Putamen (tissue), 1 donor: ENCODE measurements at places on chromosomes 1 and 21.

DNA sequence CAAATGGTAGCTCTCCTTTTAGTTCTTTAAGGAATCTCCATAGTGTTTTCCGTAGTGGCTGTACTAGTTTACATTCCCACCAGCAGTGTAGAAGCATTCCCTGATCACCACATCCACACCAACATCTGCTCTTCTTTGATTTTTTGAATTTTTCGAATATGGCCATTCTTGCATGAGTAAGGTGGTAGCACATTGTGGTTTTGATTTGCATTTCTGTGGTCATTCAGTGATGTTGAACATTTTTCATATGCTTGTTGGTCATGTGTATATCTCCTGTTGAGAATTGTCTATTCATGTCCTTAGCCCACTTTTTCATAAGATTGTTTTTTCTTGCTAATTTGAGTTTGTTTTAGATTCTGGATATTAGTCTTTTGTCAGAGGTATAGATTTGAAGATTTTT, 84.6 kb upstream of the B3GALT2 start:
- DNase-seq, result no peak

DNA sequence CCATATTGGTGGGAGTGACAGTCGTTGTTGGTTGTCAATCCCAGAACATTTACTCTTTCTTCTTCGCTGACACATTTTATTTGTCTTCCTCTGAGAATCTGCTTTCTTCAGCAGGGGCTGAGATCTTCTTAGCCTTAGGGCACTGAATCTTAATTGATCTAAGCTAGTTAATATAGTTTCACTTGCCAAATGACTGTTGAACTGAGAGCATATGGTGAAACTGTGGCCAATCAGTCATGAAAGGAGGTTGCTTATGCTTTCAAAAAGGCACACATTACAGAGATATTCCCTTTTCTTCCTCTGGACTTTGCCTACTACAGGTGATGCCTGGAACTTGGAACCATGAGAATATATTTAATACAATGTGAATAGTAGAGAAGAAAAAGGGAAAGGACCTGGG, 60.0 kb upstream of the KIAA0040 start:
- DNase-seq, result no peak

GRCh38 chr1:24325587-24326449, 6.7 kb downstream of the GRHL3 start:
- no peak for DNase-seq

DNA sequence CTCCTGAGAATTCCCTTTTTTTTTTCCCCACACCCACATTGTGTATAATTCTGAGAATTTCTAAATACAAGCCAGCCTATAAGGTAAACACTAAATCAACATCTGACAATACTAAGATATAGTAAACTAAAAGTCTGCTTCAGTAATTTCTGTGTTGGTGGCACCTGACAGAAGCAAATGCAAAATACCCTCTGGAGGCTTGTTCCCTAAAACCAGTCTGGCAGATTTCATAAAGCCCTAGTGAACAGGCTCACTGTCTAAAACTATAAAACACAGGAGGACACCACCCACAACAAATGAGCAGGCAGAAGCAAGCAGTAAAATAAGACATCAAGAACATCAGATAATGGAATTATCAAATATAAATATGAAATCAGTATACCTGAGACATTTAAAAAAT, 11.5 kb downstream of the TRIM33 start:
- DNase-seq, result no peak

- DNase-seq, result no peak
These were observed 103.6 kb upstream of the BACE2 start for GRCh38 chr21:41064334-41064791.

DNA sequence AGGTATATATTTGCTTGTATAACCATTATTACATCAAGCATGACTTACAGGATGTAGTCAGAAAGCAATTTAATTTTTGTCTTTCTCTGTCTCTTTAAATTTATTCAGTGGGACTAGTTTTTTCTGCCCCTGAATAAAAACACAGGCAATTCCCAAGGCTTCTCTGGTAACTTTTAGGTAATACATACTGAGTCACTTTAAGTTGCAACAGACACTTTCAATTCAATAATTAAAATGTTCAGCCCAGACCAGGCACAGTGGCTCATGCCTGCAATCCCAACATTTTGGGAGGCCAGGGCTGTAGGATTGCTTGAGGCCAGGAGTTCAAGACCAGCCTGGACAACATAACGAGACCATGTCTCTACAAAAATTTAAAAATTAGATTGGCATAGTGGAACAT, 12.3 kb downstream of the SLC44A3 start:
- no peak for DNase-seq

DNA sequence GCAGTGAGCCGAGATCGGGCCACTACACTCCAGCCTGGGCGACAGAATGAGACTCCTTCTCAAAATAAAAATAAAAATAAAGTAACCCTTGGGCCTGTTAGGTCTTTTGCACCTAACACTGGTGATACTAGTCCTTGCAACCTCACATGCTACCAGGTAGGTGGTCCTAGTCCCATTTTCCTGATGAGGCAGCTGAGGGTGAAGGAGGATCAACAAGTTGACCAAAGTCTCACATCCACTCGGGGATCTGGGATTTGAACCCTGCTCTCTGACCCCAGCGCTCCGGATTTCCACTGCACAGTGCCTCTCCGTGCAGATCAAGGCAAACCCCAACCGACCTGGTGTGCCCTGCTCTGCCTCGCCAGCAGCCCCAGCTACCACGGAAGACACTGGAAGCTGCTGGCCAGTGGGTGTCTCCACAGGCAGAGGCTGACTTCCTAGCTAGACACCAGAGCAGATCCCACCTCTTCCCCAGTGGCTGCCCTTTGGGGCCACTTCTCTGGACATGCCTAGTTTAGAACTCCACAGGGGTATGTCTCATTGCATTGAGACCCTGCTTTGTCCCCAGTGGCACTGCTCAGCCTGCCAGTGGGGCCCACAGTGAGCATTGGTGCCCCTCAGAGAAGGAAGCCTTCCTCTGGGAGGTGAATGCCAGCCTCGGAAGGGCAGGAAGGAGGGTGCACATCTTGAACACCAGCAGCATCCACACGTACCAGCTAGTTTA, 27.6 kb downstream of the LDLRAP1 start:
- DNase-seq, result no peak

DNA sequence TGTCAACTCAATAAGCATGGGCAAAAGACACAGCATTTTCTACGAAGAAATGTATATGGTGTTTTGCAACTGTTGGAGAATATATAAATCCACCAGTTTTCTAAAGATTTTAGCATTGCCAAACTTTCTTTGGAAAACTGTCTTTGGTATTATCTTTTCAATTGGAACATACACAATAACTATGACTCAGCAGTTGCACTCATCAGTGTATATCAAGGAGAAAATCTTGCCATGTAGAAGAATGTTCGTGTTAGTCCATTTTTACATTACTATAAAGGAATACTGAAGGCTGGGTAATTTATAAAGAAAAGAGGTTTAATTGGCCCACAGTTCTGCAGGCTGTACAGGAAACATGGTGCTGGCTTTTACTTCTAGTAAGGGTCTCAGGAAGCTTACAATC, 41.1 kb downstream of the PRKAA2 start:
- DNase-seq, result no peak

- DNase-seq, result peak; percentile 18
These were observed 38.4 kb upstream of the FOXO6 start for GRCh38 chr1:41322835-41323234.

GRCh38 chr1:156002188-156002911, 18.4 kb downstream of the SSR2 start:
- DNase-seq, result no peak

DNA sequence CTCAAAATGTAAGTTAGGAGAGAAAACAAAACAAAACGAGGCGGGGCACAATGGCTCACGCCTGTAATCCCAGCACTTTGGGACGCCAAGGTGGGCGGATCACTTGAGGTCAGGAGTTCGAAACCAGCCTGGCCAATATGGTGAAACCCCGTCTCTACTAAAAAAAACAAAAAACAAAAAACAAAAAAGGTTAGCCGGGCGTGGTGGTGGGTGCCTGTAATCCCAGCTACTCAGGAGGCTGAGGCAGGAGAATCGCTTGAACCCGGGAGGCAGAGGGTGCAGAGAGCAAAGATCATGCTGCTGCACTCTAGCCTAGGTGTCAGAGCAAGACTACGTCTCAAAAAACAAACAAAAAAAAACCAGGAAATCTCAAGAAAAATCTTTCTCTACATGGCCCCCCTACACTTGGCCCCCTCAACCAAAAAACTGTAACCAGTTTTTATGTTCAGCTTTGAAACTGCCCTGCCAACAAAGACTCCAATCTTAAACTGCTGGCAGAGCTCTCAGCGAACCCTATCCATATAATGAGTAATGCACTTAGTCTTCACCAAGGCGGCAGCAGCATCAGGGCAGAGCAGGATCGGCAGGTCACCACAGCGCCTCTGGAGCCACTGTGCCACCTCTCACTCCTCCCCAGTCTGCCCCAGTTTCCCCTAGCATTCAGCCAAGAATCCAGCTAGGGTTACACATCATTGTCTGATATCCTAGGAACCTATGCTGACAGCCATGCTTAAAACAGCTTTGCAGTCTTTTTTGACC, 71.7 kb downstream of the JAK1 start:
- no peak for DNase-seq

- no peak for DNase-seq
These were observed 8.9 kb downstream of the SKI start for GRCh38 chr1:2236695-2237677.

DNA sequence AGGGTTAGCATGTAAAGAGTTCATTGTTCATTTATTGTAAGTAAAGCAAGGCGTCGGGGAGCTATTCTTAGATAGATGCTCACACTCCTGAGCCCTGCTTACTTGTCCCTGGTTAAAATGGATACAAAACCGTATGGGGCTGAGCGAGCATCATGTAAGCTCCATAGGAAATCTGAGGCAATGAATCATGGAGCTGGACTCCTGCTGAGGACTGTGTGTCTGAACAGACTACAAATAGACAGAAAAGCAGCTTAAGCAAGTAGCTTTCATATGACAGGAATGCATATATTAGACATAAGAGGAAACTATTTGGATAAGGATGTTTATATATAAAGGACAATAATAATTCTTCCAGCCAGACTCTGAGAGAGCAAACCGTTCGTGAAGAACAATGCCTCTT, 604.9 kb upstream of the PTBP2 start:
- no peak for DNase-seq

DNA sequence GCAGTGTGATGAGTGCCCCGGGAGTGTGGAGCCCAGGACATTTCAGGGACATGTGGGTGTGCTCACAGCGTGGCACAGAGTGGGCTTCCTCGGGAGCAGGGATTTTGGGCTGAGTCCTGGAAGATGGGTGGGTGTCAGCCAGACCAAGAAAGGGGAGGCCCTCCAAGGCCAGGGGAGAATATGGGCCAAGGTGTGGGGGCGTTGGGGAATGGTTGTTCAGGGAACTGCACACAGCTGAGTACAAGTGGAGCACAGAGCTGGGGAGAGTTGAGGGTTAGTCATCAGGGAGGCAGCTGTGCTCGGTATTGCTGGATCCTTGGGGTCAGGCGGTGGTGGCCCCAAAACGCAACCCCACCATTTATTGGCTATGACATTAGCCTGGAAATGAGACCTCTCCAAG, 5.5 kb downstream of the POGK start:
- DNase-seq, result no peak

GRCh38 chr1:15476927-15477326, 1.0 kb downstream of the CELA2B start:
- no peak for DNase-seq

DNA sequence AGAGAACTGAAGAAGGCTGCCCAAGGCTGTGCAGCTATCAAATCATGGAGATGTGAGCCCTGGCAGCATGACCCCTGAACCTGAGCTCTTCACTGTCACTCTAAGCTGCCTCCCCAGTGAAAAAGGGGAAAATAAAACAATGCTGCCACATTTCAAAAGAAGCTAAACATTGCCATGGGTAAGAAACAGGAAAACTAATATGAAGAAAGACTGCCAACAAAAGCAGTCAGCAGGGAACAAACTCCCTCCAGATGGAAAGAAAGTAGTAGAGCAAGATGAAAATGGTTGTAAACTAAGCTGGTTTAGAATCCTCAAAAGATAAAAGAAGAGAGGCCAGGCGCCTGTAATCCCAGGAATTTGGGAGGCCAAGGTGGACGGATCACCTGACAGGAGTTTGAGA, 36.2 kb upstream of the CSF1 start:
- DNase-seq, result no peak

DNA sequence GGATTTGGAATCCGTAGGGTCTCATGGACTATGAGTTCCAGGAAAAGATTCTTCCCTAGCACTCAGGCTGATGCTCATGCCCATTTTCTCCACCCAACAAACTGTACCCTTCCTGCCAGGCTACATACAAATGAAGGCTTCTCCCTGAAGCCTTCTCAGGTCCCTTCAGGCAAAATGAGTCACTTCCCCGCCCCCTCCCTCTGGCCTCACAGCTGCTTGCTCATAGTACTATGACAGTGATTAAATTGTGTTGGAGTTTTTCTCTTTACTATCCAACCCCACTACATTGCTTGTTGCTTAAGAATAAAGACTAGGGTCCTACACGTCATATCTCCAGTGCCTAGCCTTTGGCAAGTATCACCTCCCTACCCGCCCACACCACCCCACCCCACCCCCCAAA, 207.6 kb upstream of the NFIA start:
- no peak for DNase-seq

GRCh38 chr1:10513199-10513598, 38.4 kb downstream of the PEX14 start:
- no peak for DNase-seq

DNA sequence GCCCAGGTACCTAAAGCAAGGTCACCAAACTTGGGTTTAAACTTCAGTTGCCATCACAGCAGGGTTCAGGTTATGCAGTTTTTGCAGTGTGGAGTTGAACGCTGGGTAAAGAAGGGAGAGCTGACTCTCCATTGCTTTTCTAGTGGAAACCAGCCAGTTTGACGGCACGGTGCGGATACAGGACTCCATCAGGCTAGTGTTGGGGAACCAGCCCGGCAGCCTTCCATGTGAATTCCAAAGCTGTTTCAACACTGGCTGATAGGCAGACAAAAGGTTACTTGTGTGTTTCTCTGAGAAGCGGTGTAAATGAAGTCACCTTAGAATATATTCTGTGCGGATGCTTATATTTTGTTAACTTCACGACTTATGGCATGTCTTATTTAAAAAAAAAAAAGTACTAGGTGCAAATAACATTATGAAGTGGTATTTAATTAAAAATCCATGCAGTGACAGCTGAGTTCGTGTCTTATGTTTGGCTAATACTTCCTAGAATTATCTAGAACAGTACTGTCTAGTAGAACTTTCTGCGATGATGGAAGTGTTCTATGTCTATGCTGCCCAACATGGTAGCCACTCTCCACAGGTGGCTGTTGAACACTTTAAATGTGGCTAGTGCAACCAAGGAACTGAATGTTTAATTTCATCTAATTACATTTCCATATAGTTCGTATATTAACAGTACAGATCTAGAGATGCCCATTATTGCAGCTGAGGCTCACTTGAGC, 29.9 kb upstream of the RCAN3 start:
- no peak for DNase-seq

DNA sequence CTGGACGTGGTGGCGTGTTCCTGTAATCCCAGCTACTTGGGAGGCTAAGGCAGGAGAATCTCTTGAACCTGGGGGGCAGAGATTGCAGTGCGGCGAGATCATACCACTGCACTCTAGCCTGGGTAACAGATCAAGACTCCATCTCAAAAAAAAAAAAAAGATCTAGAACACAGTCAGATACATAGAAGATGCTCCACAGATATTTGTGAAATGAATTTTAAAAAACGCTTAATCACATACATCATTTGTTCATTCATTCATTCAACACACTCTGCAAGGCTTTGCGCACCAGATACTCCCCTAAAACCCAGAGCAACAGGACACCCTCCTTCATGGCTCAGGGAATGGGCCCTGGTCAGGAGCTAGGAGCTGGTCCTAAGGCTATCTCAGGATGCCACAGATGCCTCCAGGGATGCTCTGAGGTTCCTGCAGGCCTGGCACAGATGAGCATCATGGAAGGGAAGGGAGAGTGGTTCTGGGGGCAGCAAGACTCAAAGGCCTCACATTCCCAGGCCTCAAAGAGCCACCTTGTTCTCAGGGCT, 6.4 kb downstream of the HSPG2 start:
- no peak for DNase-seq
